ENCODE measurements at places on chromosomes 16 and 17.

DNA sequence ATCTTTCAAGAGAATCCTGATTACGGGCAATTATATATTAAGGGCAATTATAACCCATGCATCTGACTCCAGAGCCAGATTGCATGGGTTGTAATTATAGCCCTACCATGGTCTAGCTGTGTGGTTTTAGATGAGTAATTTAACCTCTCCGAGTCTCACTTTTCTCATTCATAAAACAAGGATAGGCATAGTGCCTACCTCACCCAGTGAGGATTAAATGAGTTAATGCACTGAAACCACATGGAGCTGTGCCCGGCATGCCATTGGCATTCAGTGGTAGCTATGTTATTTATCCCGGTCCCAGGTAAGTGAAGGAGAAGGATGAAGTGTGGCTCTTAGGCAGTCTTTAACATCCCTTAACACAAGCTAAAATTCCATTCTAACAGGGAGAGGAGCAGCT lies 6.3 kb downstream of the SNX20 start:
- no peak for DNase-seq

- no peak for DNase-seq
Measured at GRCh38 chr17:40072040-40072734, 9.4 kb downstream of the THRA start.

DNA sequence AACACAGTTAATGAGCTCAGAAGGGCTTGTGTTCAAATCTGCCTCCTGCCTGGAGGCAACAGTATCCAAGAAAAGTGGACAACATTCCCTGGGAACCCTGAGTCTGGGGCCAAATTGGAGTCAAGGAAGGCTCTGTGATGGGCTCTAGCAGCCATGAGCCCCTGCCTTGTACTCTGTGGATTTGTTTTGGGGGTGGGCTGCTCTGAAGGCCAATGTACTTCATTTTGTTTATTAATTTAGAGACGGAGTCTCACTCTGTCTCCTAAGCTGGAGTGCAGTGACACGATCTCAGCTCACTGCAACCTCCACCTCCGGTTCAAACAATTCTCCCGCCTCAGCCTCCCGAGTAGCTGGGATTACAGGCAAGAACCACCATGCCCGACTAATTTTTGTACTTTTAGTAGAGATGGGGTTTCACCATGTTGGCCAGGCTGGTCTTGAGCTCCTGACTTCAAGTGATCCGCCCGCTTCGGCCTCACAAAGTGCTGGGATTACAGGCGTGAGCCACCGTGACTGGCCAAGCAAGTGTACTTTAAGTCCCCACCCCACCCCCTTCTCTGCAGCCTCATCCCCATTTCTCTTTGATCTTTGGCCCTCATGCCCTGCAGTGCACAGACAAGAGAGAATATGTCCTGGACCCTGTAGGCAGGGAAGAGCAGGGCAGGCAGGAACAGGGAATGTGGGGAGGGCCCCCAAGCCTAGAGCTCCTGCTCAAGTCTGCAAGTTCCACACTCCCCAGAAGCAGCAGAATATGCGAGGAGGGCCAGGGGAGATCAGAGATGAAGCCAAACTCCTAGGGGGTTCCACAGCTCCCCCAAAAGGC lies 2.7 kb upstream of the GIP start:
- no peak for DNase-seq

- no peak for DNase-seq
Measured at GRCh38 chr17:1154704-1155103, 25.1 kb downstream of the ABR start.

GRCh38 chr16:51148678-51149228 lies 2.3 kb downstream of the SALL1 start:
- DNase-seq = no peak

GRCh38 chr17:77581480-77581879 lies 377.0 kb upstream of the TNRC6C start:
- DNase-seq = no peak

GRCh38 chr17:29048440-29049368 lies 5.8 kb downstream of the PIPOX start:
- DNase-seq = no peak

GRCh38 chr17:20073055-20073979 lies 64.2 kb downstream of the SPECC1 start:
- peak; percentile 29 for DNase-seq

DNA sequence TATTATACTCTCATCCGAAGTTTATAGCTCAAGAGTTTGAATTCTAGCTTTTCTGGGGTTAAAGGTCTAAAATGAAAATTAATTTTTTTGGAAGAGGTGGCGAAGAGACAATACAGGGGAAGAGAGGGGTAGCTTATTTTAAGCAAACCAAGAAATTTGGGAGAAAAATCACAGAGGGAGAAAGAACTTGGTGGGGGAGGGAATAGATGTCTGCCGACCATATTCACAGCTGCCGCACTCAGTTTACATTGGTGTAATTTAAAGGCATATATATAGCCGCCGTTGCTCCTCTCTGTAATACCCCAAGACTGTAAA lies 6.5 kb upstream of the ZFHX3 start:
- no peak for DNase-seq

GRCh38 chr17:57553991-57554825 lies 190.9 kb downstream of the CCDC182 start:
- DNase-seq = peak; percentile 22

GRCh38 chr16:50573947-50574744 lies 25.9 kb downstream of the NKD1 start:
- DNase-seq = no peak

- no peak for DNase-seq
Measured at GRCh38 chr17:8696426-8696825, 48.2 kb downstream of the CCDC42 start.

- no peak for DNase-seq
Measured at GRCh38 chr17:81491761-81492160, 20.8 kb downstream of the ACTG1 start.

- no peak for DNase-seq
Measured at GRCh38 chr17:13016881-13017654, 759 bp downstream of the ELAC2 start.
